ENCODE measurements at places on chromosomes 3 and 15. TPM values are rescaled to one million over a fixed set of nuclear protein-coding genes. Genes with fewer than 3 reads are reported as not detected.

The PCSK6 gene
- 23.0 TPM for total RNA-seq

The BDH1 gene
- total RNA-seq: 15.3 TPM

The PLCB2 gene
- 4.4 TPM for total RNA-seq

The ALDH1L1 gene
- total RNA-seq: 4.7 TPM

The MOBP gene
- 0.73 TPM for total RNA-seq

The CFAP100 gene
- total RNA-seq: 1.8 TPM

The THRB gene
- 7.7 TPM for total RNA-seq

The PCNP gene
- total RNA-seq: 102 TPM

The IL5RA gene
- total RNA-seq: 3.1 TPM

The UBE2E2 gene
- 26.6 TPM for total RNA-seq

The RTP3 gene
- not detected for total RNA-seq

The NR2E3 gene
- 0.54 TPM for total RNA-seq

The UNC13C gene
- 69.0 TPM for total RNA-seq

The NPRL2 gene
- total RNA-seq: 22.4 TPM

The TTLL13 gene
- total RNA-seq: 0.36 TPM

The ANKRD34C gene
- 2.4 TPM for total RNA-seq

The GCSAM gene
- total RNA-seq: 0.27 TPM

The CACNA2D3 gene
- 5.4 TPM for total RNA-seq

The FANCD2OS gene
- not detected for total RNA-seq

The TMEM266 gene
- total RNA-seq: 4.6 TPM

The SNRK gene
- 60.6 TPM for total RNA-seq

The USP50 gene
- total RNA-seq: 1.2 TPM

The CLDN16 gene
- not detected for total RNA-seq

The GUCA1C gene
- not detected for total RNA-seq

The TMIE gene
- total RNA-seq: 0.82 TPM

The CAPN3 gene
- total RNA-seq: 1.8 TPM

The GP9 gene
- not detected for total RNA-seq

The IGF2BP2 gene
- 42.4 TPM for total RNA-seq

The CSTA gene
- total RNA-seq: not detected

The BUB1B gene
- 23.2 TPM for total RNA-seq

The SCN11A gene
- 0.64 TPM for total RNA-seq

The ERICH6 gene
- total RNA-seq: 0.27 TPM

The GOLGA6B gene
- not detected for total RNA-seq

The GPR176 gene
- 12.6 TPM for total RNA-seq

The DYNLT2B gene
- total RNA-seq: 31.5 TPM

The DPPA4 gene
- 4.6 TPM for total RNA-seq

The SPG11 gene
- total RNA-seq: 116 TPM

The ELL3 gene
- 0.73 TPM for total RNA-seq

The CPN2 gene
- not detected for total RNA-seq

Data from cerebellum (tissue), 4 donors.